ENCODE measurements at places on chromosomes 3 and 15.

DNA sequence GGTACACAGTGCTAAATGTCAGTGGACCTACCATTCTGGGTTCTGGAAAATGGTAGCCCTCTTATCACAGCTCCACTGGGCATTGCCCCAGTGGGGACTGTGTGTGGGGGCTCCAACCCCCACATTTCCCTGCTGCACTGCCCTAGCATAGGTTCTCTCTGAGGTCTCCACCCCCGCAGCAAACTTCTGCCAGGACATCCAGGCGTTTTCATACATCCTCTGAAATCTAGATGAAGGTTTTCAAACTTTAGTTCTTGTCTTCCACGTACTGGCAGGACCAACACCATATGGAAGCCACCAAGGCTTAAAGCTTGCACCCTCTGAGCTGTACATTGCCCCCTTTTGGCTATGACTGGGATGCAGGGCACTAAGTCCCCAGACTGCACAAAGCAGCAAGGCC, 788.2 kb upstream of the ALCAM start:
- no peak for DNase-seq

DNA sequence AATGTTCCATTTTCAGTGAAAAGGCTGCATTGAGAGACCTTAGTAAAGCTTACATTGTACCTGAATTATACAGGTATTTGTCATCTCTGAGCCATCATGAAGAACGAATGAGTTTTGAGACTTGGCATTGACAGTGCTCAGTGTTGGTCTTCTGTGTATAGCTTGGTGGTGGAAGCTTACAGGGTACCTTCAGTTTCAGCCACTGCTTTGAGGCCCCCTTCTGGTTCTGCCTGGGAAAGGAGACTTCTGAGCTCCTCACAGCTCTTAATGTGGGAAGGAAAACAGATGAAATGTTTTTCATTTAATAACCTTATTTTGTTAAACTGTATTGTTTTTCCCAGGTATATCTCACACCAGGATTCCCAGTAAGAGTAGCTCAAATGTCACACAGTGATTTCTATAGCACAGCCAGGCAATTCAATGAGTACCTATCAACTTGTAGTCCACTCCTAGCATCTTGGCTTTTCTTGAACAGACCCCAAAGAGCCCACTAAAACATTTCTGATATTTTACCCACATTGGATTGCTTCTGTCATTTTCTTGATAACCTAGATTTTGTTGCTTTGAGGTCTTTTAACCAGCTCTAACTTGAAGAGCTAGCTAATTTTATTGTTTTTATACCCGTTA, 5.6 kb downstream of the SERPINI1 start:
- DNase-seq = peak; percentile 12

DNA sequence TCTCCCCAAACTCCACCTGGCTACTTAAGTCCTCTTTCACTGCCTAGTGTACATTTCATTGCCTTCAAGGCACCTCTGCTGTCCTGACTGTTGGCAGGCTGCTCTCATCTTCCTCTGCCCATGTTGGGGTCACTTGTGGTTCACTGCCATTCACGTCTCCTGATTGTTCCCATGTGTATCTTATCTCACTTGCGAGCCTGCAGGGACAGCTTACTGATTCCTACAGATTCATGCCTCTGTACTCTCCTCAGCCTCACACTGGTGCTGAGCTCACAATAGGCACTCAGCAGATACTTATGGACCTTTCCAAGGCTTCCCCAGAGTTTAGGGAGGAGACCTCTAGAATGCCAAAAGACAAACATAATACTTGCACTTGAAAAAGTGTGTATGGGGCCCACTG, 28.8 kb upstream of the ANP32A start:
- DNase-seq = no peak

GRCh38 chr3:61268644-61269043, 17.4 kb upstream of the FHIT start:
- DNase-seq = no peak

DNA sequence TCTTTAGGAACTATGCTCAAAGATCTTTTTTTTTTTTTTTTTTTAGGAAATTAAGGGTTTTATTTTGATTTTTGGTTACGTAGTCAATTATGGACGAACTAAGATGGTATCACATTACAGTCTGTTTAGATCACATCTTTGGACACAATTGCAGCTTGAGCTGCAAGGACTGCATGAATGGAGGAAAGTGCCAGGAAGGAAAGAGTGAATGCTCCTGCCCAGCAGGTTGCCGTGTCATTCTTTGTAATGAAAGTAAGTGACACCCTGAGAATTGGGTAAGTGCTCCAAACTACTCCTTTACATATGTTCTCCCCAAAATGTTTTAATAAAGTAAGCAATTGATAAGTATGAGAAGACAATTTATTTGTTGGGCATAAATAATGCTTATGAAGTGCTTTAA, 716.5 kb upstream of the GOLIM4 start:
- no peak for DNase-seq

DNA sequence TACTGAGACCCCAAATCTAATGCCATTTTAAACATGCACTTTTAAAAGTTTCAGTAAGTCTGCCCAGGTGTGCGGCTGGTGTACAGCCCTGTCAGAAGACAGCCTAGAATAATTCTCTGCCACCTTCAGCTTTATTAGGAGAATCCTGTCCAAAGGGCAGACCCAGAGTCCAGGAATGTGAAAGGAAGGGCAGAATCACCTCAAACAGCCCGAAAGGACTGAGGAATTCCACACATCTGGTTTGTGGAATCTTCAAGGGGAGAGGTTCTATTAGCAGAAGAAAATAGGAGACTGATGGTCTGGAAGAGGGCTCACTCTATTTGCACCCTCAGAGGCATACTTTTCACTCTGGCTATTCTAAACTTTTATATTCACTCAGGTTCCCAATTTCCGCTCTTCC, 46.6 kb downstream of the TYRO3 start:
- DNase-seq = no peak

DNA sequence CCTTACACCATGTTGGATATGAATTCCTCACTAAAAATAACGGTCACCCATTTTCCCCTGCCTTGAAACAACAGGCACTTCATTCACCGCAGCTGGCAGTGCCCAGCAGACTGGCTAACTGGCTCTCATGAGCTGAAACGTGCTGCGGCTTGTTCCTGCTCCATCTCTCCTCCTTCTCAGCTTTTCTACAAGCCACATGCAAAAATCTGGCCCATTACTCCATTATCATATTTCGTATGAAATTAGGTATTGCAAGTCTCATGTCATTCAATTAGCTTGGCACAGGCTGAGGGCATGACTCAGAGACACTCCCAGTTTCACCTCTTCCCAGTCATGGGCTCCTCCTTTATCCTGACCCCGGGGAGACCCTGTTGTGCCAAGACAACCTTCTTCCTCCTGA, 60.0 kb downstream of the MAGEF1 start:
- no peak for DNase-seq

DNA sequence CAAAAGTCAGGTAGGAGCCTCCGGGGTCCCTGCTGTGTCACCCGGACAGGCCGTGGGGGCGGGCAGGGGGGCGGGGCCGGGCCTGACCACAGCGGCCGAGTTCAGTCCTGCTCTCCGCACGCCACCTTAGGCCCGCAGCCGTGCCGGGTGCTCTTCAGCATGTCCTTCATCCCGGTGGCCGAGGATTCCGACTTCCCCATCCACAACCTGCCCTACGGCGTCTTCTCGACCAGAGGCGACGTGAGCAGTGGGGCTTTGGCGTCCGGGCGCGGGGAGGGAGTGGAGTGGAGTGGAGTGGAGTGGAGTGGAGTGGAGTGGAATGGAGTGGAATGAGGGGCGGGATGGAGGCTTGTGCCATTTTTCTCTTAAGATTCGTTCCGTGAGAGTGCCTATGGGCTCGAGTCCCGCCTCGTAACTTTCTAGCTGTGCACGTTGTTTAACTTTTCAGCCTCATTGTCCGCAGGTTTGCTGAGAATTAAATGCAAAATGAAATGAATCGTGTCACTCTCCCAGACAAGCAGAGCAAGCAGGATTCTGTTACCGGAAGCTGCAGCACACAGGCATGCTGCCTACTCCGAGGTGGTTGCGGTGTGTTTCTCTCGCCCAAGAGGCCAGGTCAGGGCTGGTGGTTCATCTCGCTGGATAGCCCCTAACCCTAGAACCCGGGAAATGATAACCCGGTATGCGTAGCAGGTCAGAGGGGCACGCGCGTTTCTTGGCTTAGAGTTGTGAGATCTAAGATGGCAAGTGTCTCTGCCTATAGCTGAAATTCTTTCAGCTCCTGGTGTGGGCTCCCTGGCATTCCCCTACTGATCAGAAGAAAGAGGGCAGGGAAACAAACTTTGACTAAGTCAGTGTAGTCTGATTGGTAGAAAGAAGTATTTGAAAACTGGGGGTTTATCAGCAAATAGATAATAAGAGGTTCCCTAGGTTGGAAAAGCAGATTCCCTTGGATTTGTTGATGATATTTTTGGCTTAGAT, at the start of gene FAH:
Gene FAH, plus strand, starts transcription at position 104 of the 981 bp plus-strand sequence. Its CDS starts 56 bp downstream, at position 160.
- peak; percentile 56 for DNase-seq

- DNase-seq = no peak
Measured at GRCh38 chr3:125123451-125124305, 67.9 kb upstream of the HEG1 start.

GRCh38 chr15:99054025-99054387, 46.4 kb upstream of the PGPEP1L start:
- DNase-seq = no peak

DNA sequence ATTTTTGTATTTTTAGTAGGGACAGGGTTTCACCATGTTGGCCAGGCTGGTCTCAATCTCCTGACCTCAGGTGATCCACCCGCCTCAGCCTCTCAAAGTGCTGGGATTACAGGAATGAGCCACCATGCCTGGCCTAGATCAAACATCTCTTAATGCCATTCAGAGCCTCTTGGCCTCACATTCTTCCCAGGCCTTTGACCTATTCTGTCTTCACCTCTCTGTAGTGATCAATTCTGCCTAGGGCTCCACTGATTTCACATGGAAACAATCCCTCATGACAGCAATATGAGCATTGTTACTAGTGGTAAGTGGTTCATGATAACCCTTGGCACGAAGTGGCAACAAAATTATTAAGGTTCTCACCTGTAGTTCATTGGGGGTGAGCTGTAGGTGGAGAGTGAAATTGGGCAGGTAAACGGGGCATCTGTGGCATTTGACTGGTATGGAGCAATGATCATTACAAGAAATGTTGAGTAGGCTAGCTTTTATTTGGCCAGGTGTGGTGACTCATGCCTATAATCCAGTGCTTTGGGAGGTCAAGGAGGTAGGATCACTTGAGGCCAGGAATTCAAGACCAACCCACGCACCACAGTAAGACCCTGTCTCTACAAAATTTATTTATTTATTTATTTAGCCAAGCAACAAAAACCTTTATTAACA, 4.8 kb upstream of the ARPIN start:
- no peak for DNase-seq

DNA sequence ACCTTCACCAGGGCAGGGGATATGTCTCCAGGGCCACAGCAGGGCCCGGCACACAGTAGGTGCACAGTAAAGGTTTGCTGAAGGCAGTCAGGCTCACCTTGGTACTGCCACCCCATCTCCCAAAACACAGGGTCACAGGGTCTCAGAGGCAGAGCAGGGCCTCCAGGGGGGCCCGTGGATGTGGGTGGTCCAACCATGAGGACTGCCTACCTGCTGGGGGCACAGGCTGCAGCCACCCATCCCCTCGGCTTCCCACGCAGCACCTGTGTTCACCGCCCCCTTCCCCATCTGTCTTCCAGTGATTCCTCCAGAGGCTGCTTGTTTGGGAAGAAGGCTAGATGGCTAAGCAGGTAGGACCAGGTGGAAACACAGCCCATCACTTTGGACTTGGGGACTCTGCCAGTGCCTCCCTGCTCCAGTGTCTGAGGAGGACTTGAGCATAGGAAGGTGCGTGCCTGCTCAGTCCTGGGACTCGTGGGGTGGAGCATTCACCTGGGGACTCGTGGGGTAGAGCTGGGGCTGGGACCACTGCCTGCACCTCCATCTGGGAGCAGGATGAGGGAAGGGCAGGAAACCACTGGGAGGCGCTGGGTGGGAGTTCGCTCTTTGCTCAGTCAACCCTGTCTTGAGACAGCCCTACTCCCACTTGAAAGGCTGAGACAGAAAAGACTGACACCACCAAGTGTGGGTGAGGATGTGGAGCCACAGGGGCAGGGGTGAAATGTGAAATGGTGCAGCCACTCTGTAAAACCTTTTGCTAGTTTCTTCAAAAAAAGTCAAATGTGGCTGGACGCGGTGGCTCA, 18.8 kb upstream of the PLXND1 start:
- DNase-seq = peak; percentile 94

- DNase-seq = no peak
Measured at GRCh38 chr3:135240426-135240825, 445.4 kb downstream of the EPHB1 start.

DNA sequence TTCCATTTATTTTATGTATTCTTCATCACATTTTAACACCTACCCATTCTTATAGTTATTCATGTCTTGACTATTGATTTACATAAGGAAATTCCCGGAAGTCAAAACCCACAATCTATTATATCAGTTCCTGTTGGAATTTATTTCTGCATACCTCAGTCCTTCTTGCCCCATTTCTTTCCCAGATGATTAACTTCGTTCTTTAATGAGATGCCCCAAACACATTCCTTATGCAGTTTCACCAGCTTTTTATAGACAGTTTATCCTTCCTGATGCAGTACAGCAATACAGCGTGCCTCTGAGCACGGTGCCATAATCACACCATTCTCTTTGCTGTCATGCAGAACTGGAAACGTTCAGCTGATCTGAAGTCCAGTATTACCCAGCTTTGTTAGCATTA, 175.8 kb upstream of the NANOGP8 start:
- no peak for DNase-seq

DNA sequence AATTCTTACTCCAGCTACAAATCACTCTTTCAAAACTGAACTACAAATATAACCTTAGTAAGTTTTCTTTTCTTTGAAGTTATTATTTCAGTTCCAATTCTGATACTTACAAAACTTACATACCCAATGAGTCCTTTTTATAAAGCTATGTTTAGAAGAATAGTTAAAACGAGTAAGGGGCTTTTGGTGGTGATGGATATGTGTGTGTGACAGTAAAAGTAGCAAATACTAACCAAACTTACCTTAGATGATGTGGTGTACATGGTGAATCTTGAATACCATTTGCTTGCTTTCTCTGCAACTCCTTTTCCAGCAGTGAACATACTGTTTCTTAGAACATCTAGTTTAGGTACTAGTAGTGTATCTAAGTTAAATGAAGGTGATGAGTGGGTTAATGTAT, 68.4 kb downstream of the SLC24A1 start:
- DNase-seq = no peak

- no peak for DNase-seq
Measured at GRCh38 chr15:31558840-31559239, 232.2 kb downstream of the KLF13 start.
